Cardiac septum (tissue), 1 donor: ENCODE measurements at places on chromosomes 11 and 22. TPM values are rescaled to one million over a fixed set of nuclear protein-coding genes. Genes with fewer than 3 reads are reported as not detected.

IFTAP gene
- total RNA-seq: 41.1 TPM

FBXO3 gene
- 46.1 TPM for total RNA-seq

KCNJ5 gene
- total RNA-seq: 12.1 TPM

CASP5 gene
- not detected for total RNA-seq

NPAS4 gene
- not detected for total RNA-seq

KCNQ1 gene
- 43.0 TPM for total RNA-seq

GPHA2 gene
- not detected for total RNA-seq

NELL1 gene
- total RNA-seq: not detected

HEPHL1 gene
- not detected for total RNA-seq

CCDC87 gene
- 0.43 TPM for total RNA-seq

IRAG1 gene
- total RNA-seq: 6.4 TPM

BIK gene
- not detected for total RNA-seq

INSC gene
- 0.22 TPM for total RNA-seq

NECTIN1 gene
- 10.4 TPM for total RNA-seq

KDM4D gene
- total RNA-seq: 0.83 TPM

PRR33 gene
- 0.75 TPM for total RNA-seq

RFPL3 gene
- total RNA-seq: not detected

TLCD5 gene
- total RNA-seq: 16.6 TPM

MICAL2 gene
- total RNA-seq: 98.7 TPM

PAMR1 gene
- total RNA-seq: 4.5 TPM

DDIAS gene
- total RNA-seq: 0.22 TPM

SCGB1D1 gene
- total RNA-seq: not detected

APOA5 gene
- total RNA-seq: not detected

PNPLA5 gene
- total RNA-seq: not detected
